ENCODE measurements at places on chromosomes 7 and 10.

DNA sequence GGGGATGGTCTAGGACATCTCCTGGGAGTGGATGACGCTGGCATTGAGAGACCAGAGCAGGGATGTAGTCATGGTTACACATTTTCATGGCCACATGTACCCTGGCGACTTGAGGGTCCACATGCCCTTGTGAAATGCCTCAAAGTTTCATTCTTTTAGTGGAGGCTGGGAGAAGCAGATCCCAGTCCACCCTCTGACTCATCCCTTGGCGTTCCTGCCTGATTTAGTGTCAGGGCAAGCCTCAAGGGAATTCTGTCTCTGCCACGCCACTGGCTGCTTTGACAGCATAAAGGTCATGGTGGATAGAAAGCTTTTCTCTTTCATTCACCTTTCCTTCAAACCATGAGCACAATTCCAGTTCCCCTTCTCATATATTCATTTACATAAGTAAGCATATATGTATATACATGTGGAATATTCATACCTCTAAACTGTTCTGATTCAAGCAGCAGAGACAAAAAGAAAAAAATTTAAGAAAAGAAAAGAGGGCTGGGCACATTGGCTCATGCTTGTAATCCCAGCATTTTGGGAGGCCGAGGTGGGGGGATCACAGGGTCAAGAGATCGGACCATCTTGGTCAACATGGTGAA is 21.8 kb upstream of the KIF5B start:
- no peak for DNase-seq

DNA sequence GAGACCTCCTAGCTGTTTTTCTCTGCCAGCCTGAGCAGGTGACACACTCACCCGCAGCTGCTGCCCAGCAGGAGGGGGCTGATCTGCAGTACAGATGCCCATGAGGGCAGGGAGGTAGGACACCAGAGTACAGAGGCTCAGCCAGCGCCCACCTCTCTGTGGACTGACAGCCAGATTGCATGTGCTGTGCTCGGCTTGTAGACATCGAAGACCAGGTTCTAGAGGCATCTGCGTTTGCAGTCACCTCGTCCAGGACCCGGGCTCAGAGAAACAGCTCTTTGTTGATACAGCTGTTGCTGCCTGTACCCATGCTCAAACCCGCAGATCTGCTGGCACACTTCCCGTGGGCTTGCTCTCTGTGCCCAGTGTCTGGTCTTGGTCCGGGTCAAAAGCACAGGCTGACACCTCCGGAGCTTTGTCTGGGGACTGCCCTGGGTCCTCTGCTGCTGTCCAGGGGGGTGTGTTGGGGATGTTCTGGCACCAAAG is 224.7 kb downstream of the GLRX3 start:
- no peak for DNase-seq

GRCh38 chr10:131346456-131346855 is 34.9 kb upstream of the TCERG1L start:
- no peak for DNase-seq

DNA sequence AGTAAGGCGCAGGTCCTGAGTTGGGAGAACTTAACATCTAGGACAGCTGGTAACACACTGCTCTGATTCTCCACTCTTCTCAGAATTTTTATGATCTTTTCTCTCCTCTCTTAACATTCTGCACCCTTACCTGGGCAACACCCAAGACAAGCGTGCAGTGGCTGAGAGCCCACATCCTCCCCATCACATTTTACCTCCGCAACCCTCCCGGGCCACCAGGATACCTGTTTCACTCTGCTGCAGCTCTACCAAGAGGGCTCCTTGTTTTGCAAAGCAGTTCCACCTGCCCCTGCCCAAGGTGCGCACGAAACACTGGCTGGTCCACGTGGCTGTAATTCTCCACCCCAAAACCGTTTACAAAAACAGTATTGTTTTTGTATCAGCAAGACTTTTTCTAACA is 81.5 kb downstream of the ITIH5 start:
- no peak for DNase-seq

GRCh38 chr7:10940704-10941355 is 32.8 kb upstream of the PHF14 start:
- DNase-seq: no peak

DNA sequence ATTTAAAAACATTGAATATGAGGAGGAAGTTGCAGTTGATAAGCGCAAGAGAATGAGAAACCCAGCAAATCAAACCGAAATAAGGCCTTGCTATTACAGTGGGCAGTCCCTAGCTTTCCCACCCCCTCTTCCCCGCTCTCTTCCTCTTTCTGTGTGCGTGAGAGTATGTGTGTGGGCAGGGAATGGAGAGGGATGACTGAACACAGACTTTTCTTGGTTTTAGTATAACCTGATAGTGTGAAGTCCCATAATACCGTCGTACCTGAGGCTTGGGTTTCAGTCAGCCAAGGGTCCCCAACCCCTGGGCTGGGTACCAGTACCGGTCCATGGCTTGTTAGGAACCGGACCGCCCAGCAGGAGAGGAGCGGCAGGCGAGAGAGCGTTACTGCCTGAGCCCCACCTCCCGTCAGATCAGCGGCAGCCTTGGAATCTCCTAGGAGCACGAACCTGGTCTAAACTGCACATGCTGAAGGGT is 255.3 kb downstream of the CELF2 start:
- no peak for DNase-seq

GRCh38 chr10:91520661-91521060 is 110.5 kb downstream of the HECTD2 start:
- DNase-seq: no peak

DNA sequence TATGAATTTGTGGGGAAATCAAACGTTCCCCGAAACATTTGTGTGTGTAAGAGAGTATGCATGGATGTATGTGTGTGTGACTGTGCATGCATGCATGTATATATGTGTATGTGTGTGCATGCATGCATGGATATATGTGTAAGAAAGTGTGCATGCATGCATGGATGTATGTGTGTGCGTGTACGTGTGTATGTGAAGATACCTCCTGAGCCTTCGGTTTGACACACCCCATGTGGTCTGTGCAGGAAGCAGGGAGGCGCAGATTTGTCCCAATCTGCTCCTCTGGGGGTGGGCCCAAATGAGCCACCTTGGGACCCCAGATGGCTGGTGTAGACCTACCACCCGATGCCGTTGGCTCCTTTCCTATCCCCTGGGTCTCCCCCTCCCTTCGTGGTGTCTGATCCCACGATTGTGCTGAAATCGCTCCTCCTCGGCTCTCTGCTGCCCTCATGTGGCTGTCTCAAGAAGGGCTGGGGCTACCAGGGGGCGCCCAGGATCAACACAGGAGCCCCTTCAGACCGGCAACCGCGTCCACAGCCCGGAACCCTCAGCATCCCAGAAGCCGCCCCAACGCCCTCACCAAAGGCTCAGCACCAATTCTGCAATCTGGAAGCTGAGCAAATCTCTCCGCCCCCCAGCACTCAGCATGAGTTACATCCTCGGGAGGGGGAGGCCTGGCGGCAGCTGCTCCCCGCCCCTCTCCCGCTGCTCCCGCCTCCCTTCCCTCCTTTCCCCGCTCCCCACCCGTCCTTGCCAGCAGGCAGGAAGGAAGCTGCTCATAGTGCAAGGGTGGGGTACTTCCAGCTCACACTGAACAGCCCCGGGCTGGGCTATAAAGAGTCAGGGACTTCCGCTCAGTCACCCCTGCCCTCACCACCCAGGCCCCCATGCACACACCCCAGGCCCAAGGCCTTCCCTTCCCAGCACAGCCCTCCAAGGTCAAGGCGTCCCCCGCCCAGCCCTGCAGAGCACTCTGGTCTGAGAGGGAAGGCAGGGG is 2.3 kb upstream of the NOS3 start:
- DNase-seq: peak; percentile 55
